ENCODE measurements at places on chromosomes 12 and 14.

DNA sequence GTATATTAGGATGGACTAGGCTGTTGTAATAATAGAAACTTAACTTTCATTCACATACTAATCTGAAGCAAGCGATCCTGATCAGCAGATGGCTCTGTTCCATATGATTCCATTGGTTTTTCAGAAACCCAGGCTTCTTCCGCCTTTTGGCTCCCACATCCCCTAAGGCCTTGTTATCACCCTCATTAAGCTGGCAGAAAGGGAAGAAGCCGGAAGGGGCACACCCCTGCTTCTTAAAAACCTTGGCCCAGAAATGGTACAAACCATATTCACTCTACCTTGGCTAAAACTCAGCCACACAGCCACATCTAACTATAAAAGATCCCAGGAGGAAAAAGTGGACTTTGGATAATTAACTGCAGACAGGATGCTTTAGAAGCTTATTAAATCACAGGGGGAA, 329.2 kb downstream of the PCNX1 start:
- no peak for DNase-seq

DNA sequence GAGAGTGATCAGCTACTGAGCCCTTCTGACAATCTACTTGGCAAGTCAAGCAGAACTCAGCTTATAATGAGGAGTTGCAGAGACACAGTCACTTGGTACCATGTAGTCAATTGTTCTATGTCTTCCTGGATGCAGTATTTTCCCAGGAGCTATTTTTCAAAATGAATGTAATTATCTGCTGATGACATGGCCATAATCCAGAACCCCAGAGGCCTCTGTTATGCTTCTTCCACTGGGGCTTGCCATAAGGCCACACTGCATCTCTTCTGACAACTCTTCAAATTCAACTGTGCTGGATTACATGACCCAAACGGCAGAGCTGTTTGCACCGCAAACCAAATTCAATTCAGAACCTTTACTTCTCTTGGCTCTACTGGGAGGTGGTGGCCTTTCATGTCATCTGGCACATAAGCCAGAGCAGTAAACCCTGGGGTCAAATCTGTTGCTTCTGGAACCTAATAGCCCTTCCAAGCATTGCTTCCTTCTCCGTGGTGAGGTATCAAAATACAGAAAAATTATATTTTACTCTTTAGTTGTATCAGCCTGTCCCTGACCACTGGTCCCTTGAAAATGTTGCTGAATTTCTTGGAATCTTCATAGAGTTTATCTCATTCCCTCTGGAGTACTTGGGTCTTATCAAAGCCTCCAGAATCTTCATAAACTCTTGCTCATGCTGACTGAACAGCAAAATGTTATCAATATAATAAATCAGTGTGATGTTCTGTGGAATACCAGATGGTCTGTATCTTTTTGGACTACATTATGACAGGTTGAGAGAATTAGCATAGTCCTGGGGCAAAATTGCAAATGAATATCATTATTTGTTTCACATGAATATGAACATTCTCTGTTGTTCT, 79.4 kb upstream of the DCN start:
- no peak for DNase-seq

DNA sequence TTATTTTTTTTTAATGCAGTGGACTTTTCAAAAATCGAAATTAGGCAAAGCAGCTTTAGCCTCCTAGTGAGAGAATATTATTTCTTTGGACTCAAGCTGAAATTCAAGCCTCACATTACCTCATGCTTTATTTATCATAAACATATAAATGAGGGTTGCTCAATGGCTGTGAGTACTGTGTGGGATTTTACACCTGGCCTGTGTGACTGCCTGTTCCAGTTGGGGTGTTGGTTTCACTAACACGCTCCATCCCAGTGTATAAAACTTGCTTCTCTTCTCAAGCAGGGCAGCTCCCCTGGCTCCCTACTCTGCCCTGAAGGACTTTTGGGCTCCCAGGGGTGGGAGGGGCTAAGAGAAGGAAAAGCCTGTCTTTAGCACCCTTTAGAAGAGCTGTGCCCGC, 15.0 kb downstream of the ANKLE2 start:
- DNase-seq: no peak

GRCh38 chr12:24363177-24363754, 413.8 kb upstream of the SOX5 start:
- no peak for DNase-seq

DNA sequence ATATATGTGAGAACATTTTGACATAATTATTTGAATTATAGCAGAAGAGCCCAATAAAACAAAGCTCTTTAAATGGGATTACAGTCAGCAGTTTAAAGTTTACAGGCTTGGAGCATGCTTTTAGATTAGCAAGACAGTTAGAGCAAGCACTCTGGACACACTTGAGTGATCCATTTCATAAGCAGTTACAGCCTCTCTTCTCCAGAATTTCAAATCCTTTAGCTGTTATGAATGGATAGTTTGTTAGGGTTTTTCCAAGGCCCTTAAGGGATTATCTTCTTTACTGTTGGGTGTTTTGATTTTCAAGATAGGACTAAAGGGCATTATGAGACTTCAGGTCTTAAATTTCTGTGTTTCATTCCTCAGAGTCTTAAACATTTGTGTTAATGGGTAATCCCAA, 36.3 kb downstream of the BEST3 start:
- no peak for DNase-seq

- no peak for DNase-seq
Measured at GRCh38 chr14:61586544-61587055, 108.7 kb upstream of the HIF1A start.

DNA sequence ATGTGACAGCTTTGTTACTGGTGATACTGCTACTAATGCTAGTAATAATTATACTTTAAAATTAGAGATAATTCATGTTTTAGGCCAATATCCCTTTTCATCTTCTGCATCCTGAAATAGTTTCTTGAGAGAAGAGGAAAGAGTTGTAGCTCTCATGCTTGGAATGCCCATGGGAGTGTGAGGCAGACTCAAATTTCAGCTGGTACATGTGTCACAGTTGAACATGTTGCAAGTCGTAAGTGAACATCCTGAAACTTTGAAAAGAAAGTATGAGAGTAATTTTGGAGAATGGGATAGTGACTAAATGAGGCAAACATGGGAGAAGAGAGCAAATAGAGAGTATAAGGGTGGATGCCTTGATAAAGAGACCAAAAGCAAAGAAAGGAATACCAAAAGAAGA, 168.0 kb downstream of the TMTC3 start:
- no peak for DNase-seq

DNA sequence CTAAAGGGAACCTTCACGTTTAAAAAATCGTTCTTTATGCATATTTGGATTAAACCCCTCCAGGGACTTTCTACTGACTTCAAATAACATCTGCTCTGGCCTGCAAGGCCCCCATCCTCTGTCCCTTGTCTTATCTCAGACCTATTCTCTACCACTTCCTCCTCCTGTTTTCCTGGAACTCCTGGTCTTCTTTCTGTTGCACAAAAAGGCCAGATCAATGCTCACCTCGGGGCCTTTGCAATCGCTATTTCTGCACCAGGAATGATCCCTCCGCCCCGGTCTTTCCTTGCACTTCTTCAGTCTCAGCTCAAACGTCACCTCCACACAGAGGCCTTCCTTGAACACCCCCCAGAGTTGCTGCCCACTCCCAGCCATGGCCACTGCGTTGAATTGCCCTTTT, 57.6 kb upstream of the BEGAIN start:
- DNase-seq: no peak

- DNase-seq: no peak
Measured at GRCh38 chr12:124613151-124613585, 45.8 kb upstream of the NCOR2 start.

Data from T-helper 2 cell (primary cell).